ENCODE measurements at places on chromosomes 3 and 15.

- no peak for DNase-seq
These were observed 5.4 kb downstream of the EHD4 start for GRCh38 chr15:41966920-41967465.

- DNase-seq, result no peak
These were observed 41.8 kb upstream of the TPM1 start for GRCh38 chr15:63000706-63001105.

- DNase-seq, result peak; percentile 93
These were observed 3.2 kb downstream of the ZXDC start for GRCh38 chr3:126472277-126473006.

DNA sequence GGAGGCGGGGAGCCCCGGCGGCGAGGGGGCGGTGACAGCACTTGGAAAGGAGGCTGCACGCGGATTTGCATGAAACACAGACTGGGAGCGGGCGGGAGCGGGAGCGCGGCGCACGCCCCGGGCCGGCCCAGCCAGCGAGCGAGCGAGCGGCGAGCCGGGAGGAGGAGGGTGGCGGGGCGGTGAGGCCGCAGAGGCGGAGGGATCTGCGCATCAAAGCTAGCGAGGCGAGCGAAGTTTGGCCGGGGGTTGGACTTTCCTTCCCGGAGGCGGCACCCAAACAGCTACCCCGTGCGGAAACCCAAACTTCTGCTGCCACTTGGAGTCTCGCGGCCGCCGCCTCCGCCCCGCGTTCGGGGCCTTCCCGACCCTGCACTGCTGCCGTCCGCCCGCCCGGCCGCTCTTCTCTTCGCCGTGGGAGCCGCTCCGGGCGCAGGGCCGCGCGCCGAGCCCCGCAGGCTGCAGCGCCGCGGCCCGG, at the start of gene SMAD3:
Gene SMAD3, plus strand, starts transcription at position 72 of the 475 bp plus-strand sequence. CDS start 553 bp downstream, outside the sequence.
- DNase-seq, result peak; percentile 94

- no peak for DNase-seq
These were observed 49.8 kb downstream of the BDH1 start for GRCh38 chr3:197505796-197506548.

DNA sequence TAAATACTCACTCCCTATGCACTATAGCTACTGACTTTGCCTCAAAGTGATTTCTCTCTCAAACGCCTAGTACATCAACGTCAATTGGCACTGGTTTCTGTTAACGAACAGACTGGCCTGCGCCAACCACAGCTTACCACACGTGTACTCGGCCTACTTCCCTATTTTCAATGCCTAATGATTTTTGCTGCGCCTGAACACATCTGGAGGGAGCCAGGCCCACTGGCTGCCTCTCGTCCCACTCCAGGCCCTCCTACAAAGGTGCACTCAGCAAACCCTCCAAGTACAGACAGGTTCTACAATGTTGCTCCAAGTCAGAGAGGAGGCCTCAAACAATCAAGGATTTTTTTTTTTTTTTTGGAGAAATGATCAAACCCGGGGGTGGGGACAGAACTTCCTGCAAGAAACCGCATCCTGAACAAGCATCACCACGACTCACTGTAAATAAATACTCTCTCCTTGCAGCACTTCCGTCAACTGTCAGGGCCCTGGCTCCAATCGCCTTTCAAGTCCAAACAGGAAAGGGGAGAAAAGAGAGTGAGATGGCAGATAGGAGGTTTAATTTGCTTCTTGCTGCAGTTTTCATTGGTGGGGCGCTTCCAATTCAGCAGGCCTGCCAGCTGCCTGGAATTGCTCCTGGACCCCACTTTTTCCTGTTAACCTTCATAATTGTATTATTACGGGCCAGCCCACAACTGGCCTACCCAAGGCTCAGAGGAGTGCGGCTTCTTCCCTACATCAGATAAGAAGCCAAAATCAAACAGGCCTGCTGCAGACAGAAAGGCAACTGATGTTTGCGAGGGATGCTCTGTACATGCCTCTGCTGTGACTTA, 139.3 kb downstream of the FOXP1 start:
- no peak for DNase-seq

GRCh38 chr3:25834346-25834745, 44.5 kb downstream of the OXSM start:
- DNase-seq, result no peak

DNA sequence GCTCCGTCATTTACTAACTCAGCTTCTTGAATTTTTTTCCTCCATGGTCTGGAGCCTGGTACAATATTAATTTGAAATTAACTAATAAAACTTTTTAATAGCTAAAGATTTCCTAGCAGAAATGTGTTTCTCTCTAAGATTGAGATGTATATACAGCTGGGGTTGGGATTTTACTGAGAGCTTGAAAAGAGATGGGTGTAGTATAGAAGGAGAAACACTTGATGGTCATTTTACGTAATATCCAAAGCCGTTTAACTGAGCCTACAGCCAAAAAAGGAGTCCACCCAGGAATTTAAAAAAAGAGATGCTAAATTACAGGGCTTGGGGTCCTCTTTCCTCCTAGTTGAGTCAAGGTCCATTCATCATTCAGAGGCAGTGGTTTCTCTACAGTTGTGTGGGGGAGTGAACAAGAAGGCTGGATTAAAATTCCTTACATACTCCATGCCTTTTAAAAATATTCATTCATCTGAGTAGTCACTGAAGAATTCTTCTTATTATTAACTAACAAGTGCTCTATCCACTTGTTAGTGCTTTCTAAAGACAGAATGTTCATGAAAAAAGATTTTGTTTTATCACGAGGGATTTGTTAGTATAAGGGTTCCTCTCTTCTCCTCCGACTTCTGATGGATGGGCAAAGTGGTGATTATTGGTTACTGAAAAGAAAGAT, 255.3 kb upstream of the IL12A start:
- DNase-seq, result peak; percentile 48

GRCh38 chr15:44598892-44599291, 61.9 kb downstream of the EIF3J start:
- DNase-seq, result peak; percentile 31

DNA sequence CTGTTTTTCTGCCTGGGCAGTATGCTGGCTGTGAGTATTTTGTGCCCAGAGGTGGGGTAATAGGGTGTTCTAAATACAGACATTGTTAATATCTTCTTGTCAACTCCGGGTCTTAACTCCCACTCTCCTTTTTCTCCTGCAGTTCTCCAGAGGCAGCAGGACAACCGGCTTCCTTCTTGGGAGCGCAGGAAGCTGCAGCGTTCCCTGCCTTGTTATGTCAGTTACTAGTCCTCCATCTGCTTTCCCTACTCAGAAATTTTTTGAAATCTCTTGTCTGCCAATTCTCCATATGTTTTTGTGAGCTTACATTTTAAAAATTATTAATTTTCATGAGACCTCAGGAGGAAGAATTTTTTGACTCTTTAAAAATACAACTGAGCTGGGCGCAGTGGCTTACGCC, 67.2 kb downstream of the NEO1 start:
- DNase-seq, result no peak

- DNase-seq, result no peak
These were observed 63.4 kb upstream of the VEPH1 start for GRCh38 chr3:157566596-157566995.

DNA sequence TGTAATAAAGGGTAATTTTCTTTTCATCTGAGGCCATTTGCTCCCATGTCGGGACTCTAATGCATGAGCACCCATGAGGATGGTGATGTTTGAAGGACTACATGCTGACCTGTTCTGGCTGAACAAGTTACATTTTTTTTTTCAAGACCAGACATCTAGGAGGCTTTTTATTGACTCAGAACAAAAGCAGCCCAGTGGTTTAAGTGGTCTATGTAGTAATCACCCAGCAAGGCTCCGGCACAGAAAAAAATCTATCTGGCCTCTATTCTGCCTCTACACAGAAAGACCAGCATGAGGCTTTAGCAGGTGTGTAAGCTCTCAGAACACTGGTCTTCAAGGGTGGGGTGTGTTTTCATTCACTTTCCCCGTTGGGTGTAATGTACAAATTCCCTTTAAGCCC, 95.1 kb upstream of the ZBED2 start:
- no peak for DNase-seq

DNA sequence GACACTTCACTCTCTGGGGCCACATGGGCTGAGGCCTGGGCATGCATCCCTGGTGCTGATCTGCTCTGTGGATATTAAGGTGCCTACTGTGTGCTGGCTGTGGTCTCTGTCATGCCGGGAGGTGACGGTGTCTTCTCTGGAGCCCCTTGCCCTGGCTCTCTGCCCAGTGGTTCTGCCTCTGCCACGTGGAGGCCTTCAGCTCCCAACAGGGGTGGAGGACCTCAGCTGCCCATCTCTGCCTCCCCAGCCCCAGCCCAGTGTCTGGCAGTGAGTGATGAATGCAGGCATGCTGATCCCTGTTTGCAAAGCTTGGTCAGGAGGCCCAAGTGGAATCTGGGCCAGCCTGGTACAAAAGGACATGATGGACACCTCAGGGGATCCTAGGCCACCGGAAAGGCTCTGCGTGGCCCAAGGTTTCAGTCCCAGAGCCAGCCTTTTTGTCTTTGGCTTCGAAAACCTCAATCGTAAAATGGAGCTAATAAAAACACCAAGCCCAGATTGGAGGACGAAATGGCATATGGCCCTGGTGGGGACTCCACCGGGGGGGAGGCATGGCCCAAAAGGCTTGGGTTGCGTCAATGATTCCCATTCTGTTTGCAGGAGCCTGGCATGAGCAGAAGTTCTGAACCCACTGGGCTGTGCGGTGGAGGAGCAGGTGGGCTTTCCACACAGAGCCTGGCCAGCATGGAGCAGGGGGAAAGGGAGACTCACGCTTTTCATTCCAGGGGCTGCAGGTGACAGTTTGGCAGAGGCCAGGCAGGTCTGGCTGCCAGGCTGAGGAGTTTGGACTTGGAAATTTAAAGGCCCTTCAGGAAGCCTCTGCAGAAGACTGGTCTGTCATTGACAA, 54.7 kb upstream of the KLF13 start:
- DNase-seq, result no peak

GRCh38 chr3:193165431-193166120, 75.4 kb upstream of the PLAAT1 start:
- DNase-seq, result no peak

DNA sequence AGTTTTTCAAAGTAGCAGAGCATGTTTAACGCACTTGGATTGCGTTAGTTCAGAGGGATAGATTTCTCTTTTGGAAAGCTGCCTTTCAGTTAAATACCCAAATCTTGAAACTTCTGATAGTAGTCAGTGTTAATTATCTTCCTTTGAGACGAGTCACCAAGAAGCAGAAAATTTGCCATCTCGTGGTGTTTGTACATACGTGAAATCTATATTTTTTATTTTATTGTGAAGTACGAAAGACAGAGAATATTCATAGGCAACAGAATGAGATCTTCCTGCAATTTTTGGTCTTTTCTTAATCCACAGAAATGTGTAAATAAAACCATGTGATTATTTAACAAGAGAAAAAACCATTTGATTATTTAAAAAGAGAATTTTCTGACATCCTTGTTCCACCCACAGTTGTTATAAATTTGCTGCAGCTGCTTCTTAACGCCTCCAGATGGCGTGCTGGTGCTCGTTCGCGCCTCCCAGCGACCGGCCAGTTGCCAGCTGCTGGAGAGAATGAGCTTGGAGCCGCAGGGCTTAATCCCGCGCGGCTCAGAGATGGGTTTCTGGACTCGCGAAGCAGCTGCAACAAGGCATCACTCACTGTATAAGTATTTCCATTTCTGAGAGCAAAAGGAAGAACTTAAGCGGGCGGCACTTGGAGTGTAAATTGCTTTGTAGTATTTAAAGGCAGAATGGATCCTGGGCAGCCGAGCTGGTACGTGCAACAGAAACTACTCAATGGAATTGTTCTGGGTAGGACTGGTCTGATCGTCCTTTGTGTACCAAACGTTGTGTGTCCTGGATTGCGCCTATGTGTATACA, 10.5 kb upstream of the SLITRK3 start:
- peak; percentile 88 for DNase-seq

DNA sequence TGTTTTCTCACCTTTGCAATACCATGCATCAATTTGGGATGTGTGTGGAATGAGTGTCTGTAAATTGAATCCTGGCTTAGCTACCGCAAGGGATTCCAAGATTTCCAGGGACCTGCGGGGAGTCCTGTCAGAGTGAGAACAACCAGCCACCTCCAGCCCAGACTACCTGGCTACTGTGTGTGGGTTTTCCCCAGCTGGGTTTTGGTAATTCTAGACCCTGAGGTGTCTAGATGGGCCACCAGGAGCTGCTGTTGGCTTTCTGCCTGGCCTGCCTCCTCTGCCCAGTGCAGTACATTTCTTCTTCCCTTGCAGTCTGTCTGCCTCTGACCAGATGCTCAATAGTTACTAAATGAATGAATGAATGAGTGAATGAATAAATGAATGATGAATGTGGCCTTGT, 32.5 kb upstream of the CORO2B start:
- DNase-seq, result no peak

GRCh38 chr3:124576565-124577493, 153.4 kb upstream of the UMPS start:
- no peak for DNase-seq

DNA sequence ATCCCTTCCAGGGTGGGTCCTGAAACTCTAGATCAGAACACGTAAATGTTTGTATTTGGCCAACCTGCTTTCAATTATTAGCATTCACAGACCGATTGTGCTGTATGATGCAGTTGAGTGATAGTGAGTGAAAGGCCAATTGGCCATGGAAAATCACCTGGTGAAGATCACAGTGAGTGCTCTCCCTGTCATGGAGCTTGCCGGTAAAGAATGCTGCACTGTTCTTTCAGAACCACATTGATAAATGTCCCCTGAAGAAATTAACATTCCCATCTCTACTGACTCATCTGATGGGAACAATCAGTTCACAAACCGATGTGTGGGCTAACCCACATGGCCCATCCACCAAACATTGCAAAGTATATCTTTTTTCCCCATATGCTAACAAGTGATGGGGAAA, 324.8 kb upstream of the TBL1XR1 start:
- no peak for DNase-seq

GRCh38 chr15:96307856-96308394, 22.6 kb upstream of the NR2F2 start:
- DNase-seq, result no peak

- DNase-seq, result peak; percentile 39
These were observed 560.8 kb downstream of the FOXP1 start for GRCh38 chr3:71022551-71023335.

GRCh38 chr3:172929451-172929850, 178.9 kb downstream of the ECT2 start:
- DNase-seq, result no peak

GRCh38 chr3:122858373-122858772, 63.5 kb downstream of the SLC49A4 start:
- peak; percentile 29 for DNase-seq

DNA sequence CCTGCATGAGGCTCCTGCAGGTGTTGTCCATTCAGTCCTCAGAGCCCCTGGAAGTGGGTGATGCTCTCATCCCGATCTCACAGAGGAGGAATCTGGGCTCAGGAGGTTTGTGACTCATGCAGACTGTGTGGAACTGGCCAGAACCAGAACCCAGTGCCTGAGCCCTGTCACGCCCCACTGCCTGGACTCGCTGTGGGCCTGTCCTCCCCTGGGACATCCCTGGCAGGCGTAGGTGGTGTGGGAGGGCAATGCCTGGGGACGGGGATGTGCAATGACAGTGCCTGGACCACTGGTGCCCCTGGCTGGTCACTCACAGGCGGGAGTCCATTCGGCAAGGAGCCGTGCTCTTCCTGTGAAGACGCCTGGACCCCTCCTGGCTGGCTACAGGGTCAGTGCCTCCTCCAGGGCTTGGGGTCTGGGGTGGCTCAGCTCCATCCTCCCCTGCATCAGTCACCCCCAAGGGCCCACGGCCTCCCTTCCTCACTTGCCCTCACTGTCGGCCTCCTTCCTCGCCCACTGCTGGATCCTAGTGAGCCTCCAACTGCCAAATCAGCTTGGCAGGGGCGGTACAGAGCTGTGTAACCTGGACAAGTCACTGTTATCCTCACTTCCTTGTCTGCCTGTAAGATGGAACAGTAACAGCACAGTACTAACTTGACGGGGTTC, 14.9 kb downstream of the PSTPIP1 start:
- no peak for DNase-seq

- DNase-seq, result no peak
These were observed 400.7 kb upstream of the TPM1 start for GRCh38 chr15:62641825-62642224.

GRCh38 chr3:81195478-81195877, 566.0 kb downstream of the GBE1 start:
- DNase-seq, result no peak

All from A673 (cell line).